RPMI7951 (cell line): ENCODE measurements at places on chromosomes 6 and 20.

DNA sequence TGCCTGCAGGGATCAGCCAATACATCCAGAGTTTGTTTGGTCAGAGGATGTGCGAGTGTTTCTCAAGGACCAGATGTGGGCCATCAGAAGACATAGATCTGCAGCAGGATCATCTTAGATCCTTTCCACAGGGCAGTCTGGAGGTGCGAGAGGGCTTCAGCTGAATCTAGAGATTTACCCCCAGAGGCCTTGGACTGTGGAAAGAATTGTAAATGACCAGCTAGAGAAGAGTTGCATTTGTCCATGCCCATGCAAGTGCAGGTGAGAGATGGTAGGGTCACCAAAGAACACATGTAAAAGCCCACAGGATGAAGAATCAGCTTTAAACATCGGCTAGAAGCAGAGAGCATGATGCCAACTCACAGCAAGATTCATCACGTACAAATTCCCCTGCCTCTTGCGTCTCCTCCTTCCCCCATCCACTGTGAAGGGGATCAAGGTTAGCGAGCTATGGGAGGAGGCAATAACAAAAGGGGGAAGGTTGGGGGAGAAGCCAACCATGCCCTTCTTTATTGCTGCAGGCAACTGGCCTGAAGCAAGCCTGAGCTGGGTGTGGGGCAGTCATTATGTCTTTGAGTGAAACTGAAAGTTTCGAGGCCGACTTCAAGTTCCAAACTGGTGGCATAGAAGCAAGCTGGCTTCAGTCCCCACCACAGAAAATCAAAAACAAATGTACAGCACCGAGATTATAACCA is 83.5 kb downstream of the SCML4 start:
- peak; percentile 14 for DNase-seq

GRCh38 chr6:133568970-133569889 is 319.7 kb upstream of the TCF21 start:
- peak; percentile 75 for DNase-seq

DNA sequence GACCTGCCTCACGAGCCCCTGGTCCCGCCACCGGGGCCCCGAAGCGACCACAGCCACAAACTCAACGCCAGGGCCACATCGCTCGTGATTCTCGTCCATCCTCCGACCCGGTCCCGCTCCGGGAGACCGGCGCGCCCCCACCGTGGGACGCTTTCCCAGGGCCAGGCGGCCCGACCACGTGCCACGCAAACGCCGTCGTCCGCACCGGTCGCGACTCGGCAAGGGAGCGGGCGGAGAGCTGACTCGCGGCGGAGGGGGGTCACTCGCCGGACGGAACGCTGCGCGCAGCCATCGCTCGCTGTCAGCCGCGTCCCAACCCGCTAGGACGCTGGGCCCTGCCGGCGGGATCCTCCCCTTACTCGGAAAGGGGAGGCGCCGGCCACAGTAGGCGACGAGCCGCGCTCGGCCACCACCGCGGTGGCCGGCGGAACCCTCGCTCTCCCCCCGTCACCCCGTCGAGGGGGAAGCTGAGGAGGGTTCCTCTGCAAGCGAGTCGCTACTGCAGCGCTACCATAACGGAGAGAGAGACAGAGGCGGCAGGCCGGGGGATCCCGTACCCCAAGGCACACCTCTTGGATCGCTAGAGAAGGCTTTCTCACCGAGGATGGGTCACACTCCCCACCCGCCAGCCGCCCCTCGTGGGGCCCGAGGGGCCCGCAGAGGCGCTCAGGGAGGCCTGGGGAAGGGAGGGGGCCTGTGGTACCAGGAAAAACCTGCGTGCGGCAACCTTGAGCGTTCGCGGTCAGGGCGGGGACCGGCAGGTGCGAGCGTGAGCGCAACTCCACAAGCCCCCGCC is 511.8 kb upstream of the ZNF337 start:
- peak; percentile 40 for DNase-seq

DNA sequence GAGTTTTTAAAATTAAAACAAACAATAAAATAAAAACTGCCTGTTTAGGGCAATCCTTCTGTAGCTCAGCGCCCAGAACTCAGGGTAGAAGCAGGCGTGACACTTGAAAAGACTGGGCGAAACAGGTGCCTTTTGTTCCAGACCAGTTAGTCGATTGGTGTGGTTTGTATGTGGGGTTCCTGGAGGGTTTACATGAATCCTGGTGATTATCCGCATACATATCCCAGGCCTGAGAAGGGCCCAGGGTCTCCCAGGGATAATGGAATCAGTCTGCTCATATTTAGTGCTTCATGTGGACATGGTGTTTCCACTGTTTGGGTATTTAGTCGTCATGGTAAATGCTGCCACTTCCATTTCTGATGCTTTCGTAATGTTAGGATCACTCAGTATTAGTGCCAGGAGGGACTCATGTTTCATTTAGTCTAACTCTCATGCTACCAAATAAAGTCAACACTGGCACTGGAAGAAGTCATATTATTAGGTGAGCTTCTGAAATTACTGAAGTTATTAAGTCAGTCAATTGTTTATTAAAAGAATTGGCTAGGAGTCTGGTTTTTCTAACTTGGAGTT is 116.5 kb downstream of the SAMD5 start:
- DNase-seq = no peak

DNA sequence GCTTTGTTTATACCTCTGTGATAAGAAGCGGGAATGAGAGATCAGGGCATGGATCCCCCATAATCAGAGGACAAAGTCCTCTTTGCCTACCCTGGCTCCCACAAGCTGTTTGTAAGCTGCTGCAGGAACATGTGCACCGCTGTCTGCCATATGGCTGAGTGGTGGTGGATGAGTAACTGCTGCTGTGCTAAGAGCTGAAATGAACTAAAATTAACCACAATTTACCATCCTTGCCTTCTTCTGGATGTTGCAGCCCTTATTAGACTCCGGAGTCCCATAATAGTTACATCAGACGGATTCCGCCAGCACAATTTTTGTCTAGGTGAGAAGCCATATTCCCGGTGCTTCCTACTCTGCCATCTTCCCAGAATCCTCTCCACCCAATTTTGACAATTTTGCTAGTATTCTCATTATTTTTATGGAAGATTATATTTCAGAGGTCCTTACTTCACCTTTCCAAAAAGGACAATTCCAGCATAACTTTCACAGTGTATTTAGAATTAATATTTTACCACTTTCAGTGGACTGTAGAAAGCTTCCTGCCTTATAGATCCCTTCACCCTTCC is 6.0 kb upstream of the CMTR1 start:
- DNase-seq = peak; percentile 42

DNA sequence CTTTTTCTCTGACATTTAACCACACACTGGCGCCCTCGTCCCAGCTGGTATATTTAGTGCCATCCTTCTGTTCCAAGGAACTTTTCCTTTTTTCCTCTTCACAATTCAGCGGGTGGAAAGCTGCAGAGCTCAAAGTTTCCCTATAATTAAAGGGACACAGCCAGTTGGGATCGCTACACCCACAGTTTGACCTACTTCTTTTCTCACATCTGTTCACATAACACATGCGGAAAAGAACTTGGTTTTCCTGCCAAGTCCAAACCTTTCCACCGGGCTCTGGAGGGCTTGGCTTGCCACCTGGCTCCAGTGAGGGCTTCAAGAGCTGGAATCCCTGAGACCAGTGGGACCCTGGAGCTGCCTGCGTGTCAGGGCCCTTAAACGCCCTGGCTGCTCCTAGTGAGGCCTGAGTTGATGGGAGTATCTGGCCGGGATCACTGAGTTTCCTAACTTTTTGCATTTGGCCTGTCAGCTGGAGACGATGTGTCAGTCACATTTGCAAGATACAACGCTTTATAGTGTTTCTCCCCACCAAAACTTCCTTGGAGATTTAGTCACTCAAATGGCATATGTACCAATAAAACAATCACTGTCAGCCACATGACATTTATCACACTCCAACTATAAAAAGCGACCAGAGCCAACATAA is 176.0 kb downstream of the SASH1 start:
- DNase-seq = no peak

DNA sequence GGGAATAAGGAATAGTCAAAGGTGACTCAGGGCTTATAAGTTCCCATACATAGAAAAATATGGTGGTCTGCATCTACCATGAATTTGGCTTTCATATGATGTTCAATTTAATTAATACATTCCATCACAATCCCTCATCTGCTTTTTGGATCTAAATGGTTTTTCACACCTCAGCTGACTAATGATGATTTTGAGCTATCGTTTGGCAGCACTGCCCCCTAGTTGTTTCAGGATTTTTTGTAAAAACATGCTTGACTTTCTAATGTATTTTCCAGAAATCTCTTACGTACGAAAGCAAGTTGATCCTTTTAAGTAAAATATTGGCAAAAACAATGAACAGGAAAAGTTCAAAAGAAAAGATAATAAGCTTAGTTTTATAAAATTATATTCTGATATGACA is 408.6 kb upstream of the ADGRB3 start:
- DNase-seq = no peak

GRCh38 chr6:106509420-106510089 is 119.7 kb downstream of the RTN4IP1 start:
- DNase-seq = no peak

DNA sequence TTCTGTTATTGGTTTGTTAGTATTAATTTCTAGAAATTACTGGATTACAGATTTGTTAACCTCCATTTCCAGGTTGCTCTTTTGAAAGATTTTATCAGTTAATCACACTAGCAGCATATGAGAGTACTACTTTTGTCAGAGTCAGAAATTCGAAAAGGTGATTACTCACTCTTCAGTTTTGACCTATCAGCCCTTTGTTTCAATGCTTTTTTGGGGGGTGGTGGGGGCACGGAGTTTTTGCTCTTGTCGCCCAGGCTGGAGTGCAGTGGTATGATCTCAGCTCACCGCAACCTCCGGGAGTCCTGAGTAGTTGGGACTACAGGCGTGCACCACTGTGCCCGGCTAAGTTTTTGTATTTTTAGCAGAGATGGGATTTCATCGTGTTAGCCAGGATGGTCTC is 149.2 kb downstream of the JARID2 start:
- no peak for DNase-seq

GRCh38 chr6:165804331-165805066 is 141.5 kb upstream of the PDE10A start:
- DNase-seq = no peak

- no peak for DNase-seq
Measured at GRCh38 chr6:25175681-25176080, 103.5 kb upstream of the CARMIL1 start.

GRCh38 chr6:19465760-19466159 is 371.4 kb upstream of the ID4 start:
- DNase-seq = no peak

DNA sequence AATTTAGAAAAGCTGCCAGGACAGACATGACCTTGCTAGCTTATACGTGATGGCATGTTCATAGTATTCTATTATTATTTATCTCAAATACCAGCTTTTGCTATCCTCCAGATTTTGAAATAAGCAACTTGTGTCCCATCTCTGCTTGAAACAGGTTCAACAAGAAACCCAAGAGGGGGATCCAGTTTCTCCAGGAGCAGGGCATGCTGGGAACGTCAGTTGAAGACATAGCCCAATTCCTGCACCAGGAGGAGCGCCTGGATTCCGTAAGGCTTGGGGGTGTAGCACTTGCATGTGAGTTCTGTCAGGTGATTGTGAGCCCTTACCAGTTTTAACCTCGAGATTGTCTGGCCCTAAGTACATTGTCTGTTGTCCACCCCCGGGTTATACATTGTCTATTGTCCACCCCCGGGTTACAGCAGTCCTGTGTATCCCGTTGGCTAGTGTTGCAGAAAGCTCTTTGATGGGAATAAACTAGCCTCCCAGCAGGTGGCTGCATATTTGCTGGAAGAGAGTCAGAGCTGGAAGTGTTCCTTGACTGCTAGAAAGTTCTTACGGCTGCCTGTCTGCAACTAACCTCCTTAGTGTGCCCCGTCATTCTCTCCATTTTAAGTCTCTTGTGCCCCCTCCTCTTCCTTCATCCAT is 61.4 kb upstream of the CSE1L start:
- no peak for DNase-seq

DNA sequence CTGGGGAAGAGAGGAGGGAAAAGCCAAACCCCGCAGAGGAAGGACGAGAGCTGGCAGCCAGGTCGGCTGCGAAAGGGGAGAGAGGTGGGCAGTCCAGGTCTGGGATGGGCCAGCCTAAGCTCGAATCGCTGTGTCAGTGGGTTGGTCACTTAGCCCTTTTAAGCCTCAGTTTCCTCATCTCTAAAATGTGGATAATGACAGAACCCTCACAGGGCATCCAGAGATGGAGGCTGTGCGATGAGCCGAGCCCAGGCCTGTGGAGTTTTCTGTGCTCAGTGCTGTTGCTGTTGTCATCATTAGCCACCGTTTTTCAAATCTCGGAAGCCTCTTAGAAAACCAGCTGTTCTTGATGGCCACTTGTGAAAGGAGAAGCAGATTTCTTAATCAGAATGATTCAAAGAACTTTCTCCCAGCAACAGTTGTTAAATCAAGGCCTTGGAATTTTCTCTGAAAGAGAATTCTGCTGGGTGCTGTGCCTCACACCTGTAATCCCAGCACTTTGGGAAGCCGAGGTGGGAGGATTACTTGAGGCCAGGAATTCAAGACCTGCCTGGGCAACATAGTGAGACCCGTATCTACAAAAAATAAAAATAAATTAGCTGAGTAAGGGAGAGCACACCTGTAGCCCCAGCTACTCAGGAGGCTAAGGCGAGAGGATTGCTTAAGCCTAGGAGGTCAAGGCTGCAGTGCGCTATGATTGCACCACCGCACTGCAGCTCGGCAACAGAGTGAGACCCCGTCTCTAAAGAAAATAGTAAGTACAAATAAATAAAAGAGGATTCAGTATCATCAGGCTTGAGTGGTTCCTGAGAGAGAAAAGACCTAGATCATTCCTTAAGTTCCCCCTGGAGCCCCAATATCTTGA is 46.3 kb upstream of the ENTPD6 start:
- no peak for DNase-seq

GRCh38 chr6:142845143-142845571 is 99.8 kb downstream of the HIVEP2 start:
- no peak for DNase-seq

DNA sequence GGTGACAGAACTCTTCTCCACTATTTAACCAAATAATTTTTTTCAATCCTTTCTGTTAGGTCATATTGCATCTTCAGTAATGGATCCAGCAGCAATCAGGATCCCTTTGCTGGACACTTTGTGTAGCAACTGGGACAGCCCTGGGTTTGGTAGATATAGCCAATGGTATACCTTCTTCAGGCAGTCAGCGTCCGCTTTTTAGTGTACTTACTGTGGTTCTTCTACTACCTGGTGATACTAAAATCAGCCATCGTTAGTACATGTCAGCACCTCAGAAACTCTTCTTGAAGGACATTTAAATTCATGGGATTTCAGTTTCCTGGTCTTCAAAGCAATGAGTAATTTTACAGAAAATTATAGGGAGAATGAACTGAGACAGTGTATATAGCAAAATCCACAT is 93.5 kb downstream of the ADGRG6 start:
- DNase-seq = no peak

DNA sequence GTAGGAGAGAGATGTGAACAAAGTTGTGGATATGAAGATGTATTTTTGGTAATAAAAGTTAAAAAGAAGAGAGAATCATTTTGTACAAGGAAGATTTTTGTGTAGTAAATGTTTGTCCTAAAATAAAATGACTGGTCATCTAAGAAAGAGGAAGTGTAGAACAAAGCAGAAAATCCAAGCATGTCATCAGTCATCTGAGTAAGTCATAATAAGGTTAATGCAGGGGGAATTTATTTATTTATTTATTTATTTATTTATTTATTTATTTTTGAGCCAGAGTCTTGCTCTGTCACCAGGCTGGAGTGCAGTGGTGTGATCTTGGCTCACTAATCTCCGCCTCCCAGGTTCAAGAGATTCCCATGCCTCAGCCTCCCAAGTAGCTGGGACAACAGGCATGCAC is 15.7 kb upstream of the CGA start:
- DNase-seq = no peak
